ENCODE measurements at places on chromosomes 16 and 17. TPM values are rescaled to one million over a fixed set of nuclear protein-coding genes. Genes with fewer than 3 reads are reported as not detected.

Gene ITGA2B
- 0.72 TPM for total RNA-seq

- DNase-seq = no peak
These were observed 1.5 kb downstream of the FGF11 start for GRCh38 chr17:7440834-7441195.

GRCh38 chr17:77867308-77867781, 91.2 kb upstream of the TNRC6C start:
- DNase-seq = no peak

GRCh38 chr16:8511464-8511863, 78.8 kb downstream of the TMEM114 start:
- no peak for DNase-seq

Gene RETREG3
- 64.1 TPM for total RNA-seq

DNA sequence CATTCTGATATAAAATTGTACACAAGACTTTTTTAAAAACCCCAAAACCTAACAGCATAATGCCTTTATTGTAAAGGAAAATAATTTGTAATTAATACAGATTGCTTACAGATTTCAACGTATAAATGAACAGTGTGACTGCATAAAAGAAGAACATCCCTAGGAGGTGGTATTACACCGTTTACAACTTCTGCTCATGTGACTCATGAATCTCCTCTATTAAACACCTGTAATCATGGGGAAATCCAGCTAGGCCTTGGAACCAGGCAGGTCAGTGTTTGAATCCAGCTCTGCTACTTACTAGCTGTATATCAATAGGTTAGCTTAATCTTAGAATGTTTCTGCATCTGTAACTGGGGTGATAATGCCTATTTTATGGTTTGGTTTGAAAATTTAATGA, 15.2 kb downstream of the RABEP1 start:
- no peak for DNase-seq
